Activated naive CD4-positive, alpha-beta T cell (primary cell): ENCODE measurements at places on chromosomes 2 and 18.

DNA sequence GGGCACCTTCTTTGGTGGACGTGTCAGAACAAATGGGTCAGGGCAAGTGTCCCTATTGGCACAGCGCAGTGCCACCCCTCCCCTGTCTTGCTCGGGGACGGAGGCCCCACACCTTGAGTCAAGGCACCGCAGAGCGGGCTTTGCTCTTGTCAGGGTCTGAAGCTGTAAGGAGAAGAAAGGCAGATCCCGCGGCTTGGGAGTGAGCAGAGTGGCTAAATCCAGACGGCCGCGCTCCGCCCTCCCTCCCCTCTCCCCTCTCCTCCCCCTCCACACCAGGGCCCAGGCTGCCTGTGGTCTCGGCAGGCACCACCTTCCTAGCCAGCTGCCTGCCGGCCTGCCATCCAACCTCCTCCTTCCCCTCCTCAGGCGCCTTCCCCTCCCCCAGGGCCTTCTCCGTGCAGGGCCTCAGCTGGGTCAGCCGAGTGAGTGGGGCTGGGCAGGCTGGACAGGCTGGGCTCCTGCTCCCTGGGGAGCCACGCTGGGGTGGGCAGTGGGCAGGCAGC lies 25.8 kb downstream of the SPEG start:
- DNase-seq: no peak

DNA sequence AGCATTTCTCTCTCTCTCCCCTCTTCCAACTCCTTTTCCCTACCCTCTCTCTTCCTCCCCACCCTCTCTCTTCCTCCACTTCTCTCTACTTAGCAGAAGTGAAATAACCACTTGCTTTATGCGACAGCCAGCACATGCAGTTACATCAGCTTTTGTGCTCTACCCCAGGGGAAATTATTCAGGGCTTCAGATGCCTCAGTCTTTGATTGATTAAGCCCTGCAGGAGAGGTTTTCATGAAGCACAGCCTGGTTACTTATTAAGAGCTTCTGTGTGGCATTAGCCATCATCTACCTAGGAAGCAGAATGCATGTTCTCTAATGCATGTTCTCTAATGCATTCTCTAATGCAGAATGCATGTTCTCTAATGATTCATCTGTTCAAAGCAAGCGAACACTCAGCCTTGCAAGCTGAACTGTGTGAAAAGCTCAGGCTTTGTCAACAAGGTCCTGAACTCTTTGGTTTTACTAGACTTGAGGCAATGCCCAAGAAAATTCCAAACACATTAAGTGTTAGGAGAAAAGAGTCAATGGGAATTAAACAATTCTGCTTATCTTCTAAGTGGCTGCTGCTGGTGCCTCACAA lies 56.1 kb downstream of the LHCGR start:
- no peak for DNase-seq

- DNase-seq: no peak
Observed at GRCh38 chr2:140354544-140354943, 1574.4 kb upstream of the NXPH2 start.

DNA sequence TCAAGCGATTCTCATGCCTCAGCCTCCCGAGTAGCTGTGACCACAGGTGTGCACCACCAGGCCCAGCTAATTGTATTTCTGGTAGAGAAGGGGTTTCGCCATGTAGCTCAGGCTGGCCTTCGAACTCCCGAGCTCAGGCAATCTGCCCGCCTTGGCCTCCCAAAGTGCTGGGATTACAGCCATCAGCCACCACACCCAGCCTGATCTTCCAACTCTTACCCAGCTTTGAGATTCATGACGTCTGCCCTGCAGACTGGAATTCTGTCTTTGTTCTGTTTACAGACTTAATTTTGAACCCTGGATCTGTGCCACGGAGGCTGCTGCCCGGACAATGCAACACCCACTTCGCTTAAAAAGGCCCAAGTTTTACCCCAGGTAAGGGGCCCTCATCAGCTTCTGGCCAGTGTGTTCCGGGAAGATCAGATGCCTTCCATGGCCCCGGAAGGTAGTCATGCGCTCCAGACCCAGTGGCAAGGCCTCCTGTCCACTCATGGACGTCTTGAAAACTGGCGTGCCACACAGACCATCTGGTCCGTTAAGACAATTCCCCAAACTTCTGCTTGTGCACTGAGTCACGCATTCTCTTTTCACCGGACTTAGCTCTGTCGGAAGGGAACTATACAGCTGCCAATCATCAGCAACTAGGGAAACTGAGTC lies 5.5 kb downstream of the PXDN start:
- no peak for DNase-seq

DNA sequence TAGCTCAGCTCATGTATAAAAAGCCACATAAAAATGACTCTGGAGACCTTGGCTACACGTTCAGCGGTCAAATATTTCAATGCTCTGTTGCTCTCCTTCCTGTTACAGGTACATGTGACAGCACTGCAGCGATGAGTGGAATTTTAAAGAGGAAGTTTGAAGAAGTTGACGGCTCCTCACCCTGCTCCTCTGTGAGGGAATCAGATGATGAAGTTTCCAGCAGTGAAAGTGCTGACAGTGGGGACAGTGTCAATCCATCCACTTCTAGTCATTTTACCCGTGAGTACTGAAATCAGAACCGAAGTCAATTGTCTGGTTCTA lies 125.4 kb downstream of the CSRNP3 start:
- DNase-seq: no peak

GRCh38 chr18:62612289-62612645 lies 89.4 kb downstream of the ZCCHC2 start:
- no peak for DNase-seq

GRCh38 chr2:53450923-53451322 lies 316.7 kb upstream of the CHAC2 start:
- DNase-seq: no peak

DNA sequence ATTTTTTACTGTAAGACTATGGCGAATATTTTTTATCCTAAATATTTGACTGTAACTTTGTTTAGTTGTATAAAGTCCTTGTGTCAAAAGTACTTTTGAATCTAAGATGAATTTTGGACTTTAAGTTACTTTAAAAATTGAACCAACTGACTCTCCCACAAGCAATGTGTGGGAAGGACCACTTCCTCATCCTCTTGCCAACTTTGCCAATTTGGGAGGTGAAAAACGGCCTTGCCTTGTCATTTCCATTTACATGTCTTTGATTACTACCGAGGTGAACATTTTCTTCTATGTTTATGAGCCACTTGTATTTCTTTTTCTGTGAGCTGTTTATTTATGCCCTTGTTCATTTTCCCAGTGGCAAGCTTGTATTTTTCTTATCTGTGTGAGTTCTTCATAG lies 12.8 kb upstream of the MSGN1 start:
- no peak for DNase-seq

GRCh38 chr2:216849987-216850386 lies 9.9 kb downstream of the TNP1 start:
- no peak for DNase-seq

- DNase-seq: no peak
Observed at GRCh38 chr2:176175709-176176607, 12.5 kb upstream of the HOXD1 start.

GRCh38 chr2:175786471-175787124 lies 215.5 kb downstream of the LNPK start:
- no peak for DNase-seq

- no peak for DNase-seq
Observed at GRCh38 chr2:151119374-151119773, 142.3 kb downstream of the RBM43 start.

- no peak for DNase-seq
Observed at GRCh38 chr2:152890736-152891135, 172.3 kb downstream of the ARL6IP6 start.

DNA sequence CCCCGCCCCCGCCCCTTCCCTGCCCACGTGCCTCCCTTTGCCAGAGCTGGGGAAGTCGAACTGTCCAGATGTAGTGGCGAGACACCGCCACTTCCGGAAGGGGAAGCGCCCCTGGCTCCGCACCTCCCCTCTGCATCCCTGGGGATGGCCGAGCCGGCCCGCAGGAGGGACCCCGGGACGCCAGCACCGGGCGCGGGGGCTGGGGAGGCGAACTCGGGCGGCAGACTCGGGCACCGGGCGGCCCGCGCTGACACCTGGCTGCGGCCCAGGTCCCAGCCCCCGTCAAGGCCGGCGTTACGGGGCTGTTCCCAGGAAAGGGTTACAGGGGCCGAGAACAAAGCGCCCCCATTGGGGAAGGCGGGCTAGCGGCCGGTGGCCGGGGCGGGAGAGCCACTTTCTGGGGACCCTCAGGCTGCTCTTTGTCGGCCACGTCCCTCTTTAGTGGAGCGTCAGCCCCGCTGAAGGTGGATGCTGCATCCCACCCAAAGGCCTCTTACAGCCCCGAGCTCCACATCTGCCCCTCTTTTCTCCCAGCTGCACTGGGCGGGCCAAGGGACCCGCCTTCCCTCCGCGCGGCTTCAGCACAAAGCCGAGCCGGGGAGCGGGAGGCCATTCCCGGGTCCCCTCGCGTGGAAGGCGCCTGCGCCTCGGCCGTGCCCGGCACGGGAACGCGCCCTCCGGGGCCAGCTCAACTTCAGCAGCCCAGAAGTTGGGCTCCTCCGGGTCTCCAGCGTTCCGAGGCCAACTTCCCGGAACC lies 1.3 kb downstream of the SDC1 start:
- no peak for DNase-seq

- DNase-seq: no peak
Observed at GRCh38 chr2:162327134-162327769, 8.8 kb upstream of the IFIH1 start.

GRCh38 chr2:35852-36251 lies 10.5 kb downstream of the FAM110C start:
- DNase-seq: no peak

DNA sequence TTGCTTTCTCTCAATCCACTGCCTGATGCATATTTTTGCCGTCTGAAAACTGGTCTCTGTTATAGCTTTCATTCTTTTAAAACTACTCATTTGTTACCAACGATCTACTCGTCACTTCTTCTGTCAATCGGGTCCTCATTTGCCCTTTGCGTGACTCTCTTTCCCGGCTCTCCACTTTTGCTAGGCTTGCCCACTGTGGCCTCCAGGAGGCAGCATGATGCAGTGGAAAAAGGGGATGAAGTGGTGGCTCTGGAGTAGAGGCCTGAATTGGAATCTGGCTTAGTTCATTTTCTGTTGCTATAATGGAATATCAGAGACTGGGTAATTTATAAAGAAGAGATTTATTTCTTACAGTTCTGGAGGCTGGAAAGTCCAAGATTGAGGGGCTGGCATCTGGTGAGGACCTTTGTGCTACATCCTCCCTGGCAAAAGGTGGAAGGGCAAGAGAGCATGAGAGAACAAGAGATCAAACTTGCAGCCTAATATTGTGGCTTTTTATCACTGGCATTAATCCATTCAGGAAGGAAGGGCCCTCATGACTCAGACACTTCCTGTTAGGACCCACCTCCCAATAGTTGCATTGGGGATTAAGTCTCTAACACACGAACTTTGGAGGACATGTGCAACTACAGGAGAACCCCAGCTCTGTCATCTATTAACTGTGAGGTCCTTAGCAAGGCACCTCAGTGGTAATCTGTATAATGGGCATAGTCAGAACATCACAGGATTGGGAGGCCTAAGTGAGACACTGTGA lies 15.4 kb downstream of the GDF7 start:
- no peak for DNase-seq

DNA sequence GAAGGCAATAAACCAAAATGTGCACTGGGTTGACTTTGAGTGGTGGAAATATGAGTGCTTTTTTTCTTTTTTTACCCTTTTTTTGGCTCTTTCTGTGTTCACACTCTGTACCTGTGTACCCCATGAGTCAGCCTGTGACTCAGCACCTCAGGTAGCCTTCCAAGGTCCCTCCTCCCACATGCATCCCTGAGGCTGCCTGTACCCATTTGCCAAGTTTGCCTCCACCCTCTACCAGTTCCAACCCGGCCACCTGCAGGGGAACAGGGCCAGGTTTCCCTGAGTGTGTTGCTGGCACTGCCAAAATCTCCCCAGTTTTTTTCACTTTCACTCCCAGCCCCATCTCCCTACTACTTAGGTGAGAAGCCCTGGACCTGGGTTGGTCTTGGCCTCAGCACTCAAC lies 14.0 kb downstream of the CXCR1 start:
- no peak for DNase-seq

DNA sequence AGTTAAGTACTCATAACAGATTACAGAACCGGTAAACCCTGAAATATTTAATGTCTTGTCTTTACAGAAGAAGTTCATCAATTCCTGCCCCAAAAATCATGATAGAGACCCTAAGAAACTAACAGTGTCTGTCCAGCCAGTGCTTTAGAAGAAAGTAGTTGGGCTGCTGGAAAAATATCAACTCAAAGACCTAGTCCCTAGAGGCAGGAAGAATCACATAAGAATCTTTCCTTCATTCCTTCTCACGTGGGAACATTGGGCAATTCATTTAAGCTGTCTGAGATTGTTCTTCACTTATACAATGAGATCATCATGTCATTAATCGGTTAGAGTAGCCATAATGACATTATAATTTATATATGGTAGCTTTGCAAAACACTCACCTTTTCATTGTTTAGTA lies 156.4 kb downstream of the CCBE1 start:
- DNase-seq: no peak

GRCh38 chr2:85472261-85472660 lies 53.7 kb downstream of the SH2D6 start:
- DNase-seq: no peak

GRCh38 chr2:37622450-37623100 lies 48.9 kb downstream of the CDC42EP3 start:
- DNase-seq: no peak

- no peak for DNase-seq
Observed at GRCh38 chr2:38440655-38441054, 63.6 kb upstream of the ATL2 start.

DNA sequence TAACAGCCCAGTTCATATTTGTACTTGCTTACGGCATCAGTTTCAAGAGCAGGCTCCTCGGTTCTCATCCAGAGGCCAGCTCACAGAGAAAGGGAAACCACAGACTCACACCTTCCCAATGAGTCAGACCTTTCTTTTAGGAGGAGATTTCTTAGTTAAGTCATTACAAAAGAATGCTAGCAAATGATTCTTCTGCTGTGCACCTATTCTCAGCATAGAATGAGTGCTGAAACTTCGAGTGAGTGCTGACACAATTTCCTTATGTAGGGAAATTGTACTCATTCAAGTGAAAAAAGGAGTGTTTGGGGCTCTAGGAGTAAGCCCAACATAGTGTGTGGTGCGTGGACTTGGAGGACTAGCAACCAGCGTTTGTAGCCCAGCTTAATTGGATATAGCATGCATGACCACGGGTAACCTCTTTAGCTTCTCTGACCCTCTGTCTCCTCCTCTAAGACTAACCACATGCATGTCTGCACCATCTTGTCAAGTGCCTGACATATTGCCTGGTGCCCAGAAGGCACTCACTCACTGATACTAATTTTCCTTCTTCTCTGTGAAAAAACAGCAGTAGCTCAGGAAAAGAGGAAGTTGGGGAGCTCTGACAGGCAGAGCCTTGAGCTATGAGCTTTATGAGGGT lies 87.0 kb downstream of the ALPK2 start:
- DNase-seq: no peak

GRCh38 chr2:45888167-45888566 lies 236.7 kb downstream of the PRKCE start:
- DNase-seq: no peak

GRCh38 chr2:145431181-145431951 lies 911.4 kb upstream of the ZEB2 start:
- no peak for DNase-seq

- DNase-seq: no peak
Observed at GRCh38 chr2:97723156-97724072, 10.0 kb downstream of the ZAP70 start.

GRCh38 chr2:52572469-52572894 lies 1195.1 kb upstream of the CHAC2 start:
- no peak for DNase-seq

- DNase-seq: no peak
Observed at GRCh38 chr18:46310675-46311345, 206.6 kb downstream of the HAUS1 start.
